Karpas-422 (cell line): ENCODE measurements at places on chromosomes 5 and 9. TPM values are rescaled to one million over a fixed set of nuclear protein-coding genes. Genes with fewer than 3 reads are reported as not detected.

Gene ADAMTS2
- total RNA-seq: not detected in 2 replicates

DNA sequence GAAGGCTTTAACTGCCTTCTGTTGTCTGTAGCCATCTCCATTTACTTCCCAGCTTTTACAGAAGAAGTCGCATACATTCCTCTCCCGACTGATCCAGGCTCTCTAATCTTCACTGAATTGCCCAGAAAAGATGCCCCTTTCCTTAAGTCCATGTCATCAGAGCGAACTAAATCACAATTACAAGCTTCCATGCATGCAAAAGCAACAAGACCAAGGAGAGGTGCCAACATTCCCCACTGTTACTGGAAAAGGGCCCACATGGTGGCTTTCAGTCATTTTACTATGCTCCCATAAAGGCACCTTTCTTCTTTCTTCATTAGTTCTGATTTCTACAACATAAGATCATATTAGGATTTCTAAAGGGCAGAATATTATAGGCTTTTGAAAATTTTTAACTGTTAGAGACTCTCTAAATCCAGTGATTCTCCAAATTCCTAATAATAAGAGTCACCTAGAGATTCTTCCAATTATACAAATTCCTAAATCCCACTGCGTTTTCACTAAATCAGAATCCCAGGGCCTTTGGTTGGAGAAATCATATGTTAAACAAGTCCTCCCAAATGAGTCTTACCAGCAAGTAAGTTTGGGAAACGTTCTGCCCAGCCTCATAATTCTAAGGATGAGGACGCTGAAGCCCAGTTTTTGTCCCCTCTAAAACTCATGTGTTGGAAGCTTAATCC is 17.0 kb upstream of the ZFR start:
- H3K4me3 ChIP-seq: no peak overlapping the region
- no peaks in the 10 kb centered on the region for H3K27me3 ChIP-seq
- no peak for DNase-seq
- no peak overlapping the region for H3K27ac ChIP-seq
- no peaks in the 10 kb centered on the region for H3K4me1 ChIP-seq

DNA sequence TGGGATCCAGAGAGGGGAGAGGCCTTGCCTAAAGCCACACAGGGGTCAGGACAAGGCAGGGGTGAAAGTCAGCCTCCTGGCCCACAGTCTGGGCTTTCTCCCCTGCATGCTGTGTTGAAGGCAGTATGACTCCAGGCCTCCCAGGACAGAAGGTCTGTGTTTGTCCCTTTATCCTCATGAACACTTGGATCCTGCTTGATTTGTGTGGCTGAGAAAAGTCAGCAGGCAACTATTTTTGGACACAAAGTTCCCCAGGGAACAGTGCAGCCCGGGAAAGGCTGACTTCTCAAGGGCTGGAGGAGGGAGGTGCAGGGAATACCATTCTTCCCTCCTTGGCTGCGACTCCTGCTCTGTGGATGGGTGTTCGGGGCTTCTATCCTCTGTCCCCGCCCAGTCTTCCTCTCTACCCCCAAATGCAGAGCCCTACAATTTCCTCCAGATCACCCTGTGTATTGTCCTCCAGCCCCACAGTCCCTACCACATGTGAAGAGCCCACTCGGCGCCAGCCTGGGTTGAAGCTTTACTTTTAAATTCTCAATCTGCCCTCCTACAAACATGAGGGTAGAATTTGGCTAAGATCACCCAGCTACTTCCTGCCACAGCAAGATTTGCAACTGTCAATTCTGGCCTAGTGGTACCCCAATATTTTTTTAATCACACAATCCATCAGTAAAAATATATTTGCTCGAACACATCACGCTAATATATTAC is 4.1 kb downstream of the AKNA start:
- peaks cover 76% of the 10 kb centered on the region for H3K4me1 ChIP-seq
- H3K27ac ChIP-seq: peak overlapping the region; percentile 97
- H3K36me3 ChIP-seq: peaks cover 20% of the 10 kb centered on the region
- H3K27me3 ChIP-seq: no peaks in the 10 kb centered on the region
- H3K4me3 ChIP-seq: peak overlapping the region; percentile 85

Gene IFNB1
- total RNA-seq: 0.51 TPM in 1 of 2 replicates, not detected in the other

GRCh38 chr5:10690460-10691440 is 70.3 kb downstream of the DAP start:
- no peaks in the 10 kb centered on the region for H3K36me3 ChIP-seq
- peak overlapping the region; percentile 100 for H3K27ac ChIP-seq
- no peaks in the 10 kb centered on the region for H3K27me3 ChIP-seq

DNA sequence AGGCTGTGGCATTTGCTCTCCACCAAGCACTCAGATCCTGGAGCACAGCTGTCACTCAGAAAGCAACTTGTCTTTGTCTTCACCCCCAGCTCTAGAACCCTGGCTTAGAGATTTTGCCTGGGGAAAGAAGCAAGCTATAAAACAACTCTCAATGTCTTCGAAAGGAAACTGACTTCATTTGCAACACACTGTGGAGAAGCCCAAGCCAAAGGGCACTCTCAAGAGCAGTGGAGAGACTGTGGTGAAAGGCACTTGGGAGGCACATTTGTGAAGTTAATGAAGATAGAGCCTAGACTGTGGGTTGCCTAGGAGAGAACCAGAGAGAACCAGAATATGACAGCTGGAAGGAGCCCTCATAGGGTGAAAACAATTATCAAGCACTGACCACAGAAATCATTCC is 103.4 kb downstream of the CFAP95 start:
- no peaks in the 10 kb centered on the region for H3K4me1 ChIP-seq
- H3K27ac ChIP-seq: no peak overlapping the region
- H3K27me3 ChIP-seq: no peaks in the 10 kb centered on the region
- no peak for DNase-seq
- no peak overlapping the region for H3K4me3 ChIP-seq

DNA sequence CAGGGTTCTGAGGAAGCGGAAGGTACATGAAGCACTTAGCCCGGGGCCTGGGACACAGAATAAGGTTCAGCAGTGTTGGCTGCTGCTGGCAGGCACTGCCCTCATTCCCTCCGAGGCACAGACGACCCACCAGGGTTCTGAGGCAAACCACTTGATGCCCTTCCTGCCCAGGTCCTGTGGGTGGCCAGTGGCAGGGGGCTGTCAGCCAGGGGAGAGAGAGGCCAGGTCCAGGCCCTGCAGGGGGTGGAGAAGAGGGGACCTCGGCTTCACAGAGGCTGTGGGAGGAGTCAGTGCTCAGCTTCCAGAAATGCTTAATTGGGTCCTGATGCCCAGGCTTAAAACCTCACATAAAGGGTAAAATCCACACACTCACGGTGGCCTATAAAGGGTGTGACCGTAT is 4.4 kb upstream of the ZDHHC12 start:
- H3K4me1 ChIP-seq: peaks cover 10% of the 10 kb centered on the region
- no peak overlapping the region for H3K27ac ChIP-seq
- no peak for DNase-seq
- no peaks in the 10 kb centered on the region for H3K36me3 ChIP-seq
- H3K4me3 ChIP-seq: no peak overlapping the region
- H3K27me3 ChIP-seq: no peaks in the 10 kb centered on the region
